ENCODE measurements at places on chromosomes 2 and 18.

DNA sequence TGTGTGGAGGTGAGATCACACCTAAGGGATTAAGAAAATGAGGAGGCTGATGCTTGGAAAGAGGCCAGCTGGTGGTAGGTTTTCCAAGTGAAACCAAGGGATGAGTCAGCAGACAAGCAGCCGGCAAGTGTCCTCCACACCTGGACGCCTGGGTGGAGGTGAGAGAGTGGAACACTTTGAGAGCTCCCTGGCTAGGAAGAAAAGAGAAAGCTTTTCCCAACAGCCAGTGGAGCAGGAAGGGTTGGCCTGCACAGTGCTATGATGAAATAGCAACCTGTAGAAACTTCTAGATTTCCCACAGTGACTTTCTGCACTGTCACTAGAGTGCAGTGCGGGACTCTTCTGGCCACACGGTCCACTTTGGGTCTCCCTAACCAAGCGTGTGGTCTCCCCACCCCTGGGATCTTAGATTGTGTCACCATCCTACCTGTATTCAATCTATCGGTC, 19.6 kb upstream of the IL37 start:
- DNase-seq: no peak

- DNase-seq: no peak
Observed at GRCh38 chr2:168694173-168694572, 108.3 kb upstream of the NOSTRIN start.

DNA sequence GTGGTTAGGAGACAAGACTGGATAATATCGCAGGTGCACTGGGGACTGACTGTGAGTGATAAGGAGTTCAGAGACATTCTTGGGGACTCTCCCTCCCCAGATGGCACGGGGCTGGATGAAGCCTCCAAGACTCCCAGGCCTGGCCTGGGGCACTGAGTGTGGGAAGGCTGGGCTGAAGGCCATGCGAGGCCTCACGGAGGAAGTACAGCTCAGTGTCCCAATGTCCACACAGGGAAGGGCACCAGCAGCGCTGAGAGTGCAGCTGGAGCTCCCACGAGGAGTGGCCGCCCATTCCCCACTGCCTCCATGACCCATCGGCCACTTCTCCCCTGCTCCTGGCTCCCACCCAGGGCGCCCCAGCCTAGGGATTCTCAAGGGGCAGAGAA, 6.5 kb downstream of the MFSD2B start:
- DNase-seq: no peak

- DNase-seq: no peak
Observed at GRCh38 chr2:36672199-36672598, 24.3 kb upstream of the VIT start.

- DNase-seq: no peak
Observed at GRCh38 chr18:45880876-45881558, 55.5 kb downstream of the SIGLEC15 start.
